ENCODE measurements at places on chromosomes 4 and X.
A peak's percentile ranks its signal among the peaks of the same experiment; 100 is the strongest.

DNA sequence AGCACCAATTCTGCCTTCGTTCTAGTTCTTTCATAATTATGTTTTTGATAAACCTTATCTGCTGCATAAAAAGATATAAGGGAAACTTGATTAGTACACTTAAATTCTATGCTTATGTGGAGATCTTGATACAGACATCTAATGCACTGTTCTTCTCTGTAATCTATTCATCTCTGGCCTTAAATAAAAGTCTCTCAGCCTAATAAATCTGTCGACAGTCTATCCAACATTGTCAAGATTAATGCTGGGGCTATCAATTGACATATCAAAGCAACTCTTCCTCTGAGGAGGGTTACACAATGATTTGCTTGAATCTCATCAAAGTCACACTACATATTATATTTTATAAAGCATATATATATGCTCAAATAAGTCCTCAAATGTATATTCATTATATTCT, 545.5 kb downstream of the SPOCK3 start:
- DNase-seq: no peak

GRCh38 chr4:3875466-3875865, 109.3 kb downstream of the ADRA2C start:
- no peak for DNase-seq

DNA sequence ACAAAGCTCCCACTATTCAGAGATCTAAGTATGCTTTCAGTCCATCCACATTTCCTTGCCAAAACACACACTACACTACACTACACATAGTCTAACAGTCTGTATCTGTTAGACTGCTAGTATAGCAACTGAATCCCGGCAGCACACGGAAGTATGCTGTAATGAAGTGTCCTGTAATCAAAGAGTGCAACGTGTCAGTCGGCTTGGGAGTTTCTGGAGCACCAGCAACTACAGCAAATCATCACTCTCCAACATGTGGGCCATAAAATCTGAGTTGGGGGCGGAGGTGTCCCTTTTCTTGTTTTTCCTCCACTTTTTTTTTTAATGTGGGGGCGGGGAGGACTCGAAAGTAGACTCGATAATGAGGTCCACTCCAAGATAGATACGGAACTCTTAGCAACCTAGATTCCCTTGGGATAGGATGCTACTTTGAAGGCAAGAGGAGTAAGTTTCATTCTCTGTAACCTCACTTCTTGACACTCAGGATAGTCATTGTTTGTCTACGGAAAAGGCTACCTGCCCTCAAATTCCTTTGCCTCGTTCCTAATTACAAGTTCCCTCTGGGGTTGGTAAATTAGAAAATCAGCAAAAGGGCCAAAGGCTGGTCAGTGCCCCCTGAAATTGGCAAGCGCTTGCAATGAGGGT, 722 bp downstream of the SLC10A7 start:
- peak; percentile 91 for DNase-seq

- DNase-seq: no peak
Observed at GRCh38 chr4:48854982-48855381, 24.1 kb downstream of the OCIAD1 start.

GRCh38 chrX:1086444-1087409, 125.7 kb downstream of the CRLF2 start:
- DNase-seq: no peak

- DNase-seq: no peak
Observed at GRCh38 chr4:25503779-25504178, 126.7 kb downstream of the ANAPC4 start.

DNA sequence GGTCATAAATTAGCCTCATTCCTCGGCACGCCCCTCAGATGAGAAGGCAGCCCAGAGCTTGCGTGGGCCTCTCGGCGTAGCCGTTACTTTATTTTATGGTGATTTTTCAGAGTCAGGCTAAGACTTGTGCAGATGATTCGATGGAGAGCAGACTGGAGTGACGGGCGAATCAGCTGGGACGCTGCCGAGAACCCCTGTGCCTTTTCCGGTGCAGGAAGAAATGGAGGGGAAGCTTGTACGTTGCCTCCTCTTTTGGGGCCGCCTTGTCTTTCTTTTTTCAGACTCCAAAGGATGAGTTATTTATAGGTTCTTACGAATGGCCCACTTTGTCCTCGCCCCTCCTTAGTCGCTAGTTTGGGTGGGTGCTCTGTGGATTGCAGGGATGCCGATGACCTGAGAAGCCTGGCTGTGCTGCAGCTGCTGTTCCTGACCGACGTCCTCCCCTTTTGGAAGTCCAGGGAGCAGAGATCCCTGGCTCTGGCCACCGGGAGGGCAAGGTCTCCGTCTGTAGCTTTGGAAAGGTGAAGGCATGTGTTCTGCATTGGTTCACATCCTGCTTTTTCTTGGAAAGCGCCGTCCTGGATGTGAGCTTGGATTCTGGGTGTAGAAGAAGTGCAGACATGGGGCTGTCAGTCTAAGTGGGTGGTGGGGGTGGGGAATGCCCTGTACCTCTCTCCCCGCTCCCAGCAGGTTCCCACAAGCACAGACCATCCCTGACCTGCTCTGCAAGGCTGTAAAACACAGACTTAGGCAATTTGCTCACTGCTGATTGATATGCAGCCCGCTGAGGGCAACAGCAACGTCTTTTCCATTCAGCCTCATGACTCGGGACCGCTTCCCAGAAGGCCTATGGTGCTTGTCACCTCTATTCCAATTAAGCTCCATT, 9.3 kb downstream of the SORCS2 start:
- DNase-seq: no peak

DNA sequence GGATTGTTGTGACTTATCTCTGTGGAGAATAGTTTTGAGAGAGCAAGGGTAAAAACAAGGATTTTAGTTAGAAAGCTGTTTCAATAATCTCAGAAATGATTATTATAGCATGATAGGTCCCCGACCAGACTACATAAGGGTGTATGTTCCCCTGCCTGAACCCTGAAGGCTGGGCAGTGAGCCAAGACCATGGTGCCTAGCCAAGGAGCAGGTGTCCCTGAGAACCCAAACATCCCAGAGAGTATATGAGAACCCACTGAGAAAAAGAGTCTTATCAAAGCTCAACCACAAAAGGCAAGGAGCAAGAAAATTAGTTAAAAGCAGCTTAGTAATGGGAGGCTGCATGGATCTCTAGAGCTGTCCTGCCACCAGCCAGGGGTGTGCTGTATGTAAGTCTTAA, 94.9 kb upstream of the UNC5C start:
- no peak for DNase-seq

DNA sequence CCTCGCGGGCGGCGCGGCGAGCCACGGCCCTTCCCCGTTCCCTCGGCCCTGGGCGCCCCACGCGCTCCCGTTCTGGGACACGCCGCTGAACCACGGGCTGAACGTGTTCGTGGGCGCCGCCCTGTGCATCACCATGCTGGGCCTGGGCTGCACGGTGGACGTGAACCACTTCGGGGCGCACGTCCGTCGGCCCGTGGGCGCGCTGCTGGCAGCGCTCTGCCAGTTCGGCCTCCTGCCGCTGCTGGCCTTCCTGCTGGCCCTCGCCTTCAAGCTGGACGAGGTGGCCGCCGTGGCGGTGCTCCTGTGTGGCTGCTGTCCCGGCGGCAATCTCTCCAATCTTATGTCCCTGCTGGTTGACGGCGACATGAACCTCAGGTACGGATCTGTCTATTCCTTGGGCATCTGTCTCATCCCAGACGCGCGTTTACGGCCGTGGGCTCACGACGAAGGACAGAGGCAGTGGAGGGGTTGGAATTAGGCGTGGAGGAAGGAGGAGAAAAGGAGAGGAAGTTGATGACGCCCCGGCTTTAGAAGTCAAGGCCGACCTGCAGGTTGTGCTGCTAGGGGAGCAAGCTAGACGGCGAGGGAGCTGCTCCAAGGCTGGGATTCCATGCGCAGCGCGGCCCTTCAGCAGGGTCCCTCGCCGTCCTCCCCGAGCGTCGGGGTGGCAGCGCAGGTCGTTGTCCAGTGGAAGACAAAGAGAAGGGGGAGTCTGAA, 792 bp downstream of the SLC10A4 start:
- no peak for DNase-seq

DNA sequence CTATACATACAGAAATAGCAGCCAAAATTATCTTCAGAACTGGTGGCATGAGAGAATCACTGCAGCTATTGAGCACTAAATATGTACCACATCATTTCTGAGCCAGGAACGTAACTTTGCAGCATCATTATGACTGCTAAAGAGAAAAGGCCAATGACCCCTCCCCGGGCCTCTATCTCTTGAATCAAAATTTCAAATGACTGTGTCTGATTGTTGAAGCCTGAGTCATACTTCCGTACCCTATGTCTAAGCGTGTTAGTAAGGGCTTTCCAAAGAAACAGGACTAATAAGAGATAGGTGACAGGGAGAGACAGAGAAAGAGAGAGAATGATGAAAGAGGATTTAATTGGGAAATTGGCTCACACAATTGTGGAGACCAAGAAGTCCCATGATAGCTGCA, 445.5 kb upstream of the SPANXN1 start:
- DNase-seq: no peak

DNA sequence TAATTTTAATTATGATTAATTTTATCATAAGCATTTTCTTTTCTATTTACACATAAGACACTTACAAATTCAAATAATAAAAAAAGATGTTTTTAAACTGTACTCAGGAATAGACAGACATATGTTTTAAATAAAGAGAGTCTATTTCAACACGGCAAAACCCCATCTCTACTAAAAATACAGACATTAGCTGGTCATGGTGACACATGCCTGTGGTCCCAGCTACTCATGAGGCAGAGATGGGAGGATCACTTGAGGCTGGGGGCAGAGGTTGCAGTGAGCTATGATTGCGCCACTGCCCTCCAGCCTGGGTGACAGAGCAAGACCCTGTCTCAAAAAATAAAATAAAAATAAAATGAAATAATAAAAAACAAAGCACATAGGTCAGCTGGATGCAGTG, 14.8 kb downstream of the FAM9B start:
- no peak for DNase-seq

DNA sequence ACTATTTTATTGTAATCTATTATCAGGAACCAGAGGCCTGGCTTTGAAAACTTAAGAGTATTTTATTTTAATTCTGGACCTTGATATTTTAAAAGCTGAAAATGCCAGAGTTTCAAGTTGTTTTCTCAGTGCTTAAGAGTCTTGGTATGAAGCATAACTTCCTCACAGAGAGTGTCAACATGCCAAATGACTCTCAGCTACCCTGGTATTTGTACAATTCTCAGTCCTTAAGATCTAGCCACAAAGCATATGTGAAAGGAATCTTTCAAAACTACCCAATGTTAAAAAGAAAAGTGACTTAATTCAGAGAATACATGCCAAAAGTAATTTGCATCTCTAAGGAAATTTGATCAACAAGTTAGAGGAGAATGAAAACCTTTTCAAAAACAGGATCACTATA, 171.9 kb downstream of the DKK2 start:
- DNase-seq: no peak

DNA sequence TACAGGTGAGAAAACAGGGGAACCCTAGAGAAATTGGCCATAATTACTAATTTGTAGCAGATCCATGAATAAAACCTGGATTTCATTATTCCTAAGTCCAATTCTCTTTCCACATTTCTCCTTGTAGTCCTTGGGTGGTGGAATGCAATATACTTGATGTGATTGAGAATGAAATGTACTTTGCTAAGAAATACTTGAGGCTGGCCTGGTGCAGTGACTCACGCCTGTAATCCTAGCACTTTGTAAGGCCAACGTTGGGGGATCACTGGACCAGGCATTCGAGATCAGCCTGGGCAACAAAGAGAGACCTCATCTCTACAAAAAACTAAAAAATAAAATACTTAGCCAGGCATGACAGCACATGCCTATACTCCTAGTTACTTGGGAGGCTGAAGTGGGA, 15.9 kb downstream of the TMEM184C start:
- DNase-seq: no peak

GRCh38 chrX:77087529-77088169, 359.5 kb upstream of the FGF16 start:
- peak; percentile 94 for DNase-seq

DNA sequence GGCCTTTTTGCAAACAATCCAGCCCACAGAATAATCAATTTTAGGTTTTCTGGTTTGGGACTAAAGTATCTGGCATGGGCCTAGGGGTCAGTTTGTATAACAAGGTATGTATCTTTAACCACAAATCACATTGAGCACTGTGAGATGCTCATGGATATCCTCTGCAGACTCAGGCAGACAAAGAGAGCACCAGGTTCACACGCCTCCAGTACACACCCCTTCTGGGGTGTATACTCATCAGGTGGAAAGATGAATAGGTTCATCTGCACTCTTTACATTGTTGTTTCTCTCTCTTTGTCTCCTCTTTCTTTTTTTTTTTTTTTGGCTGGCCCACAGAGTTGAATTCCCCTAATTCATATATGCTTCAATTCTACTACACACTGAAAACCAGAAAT, 21.1 kb downstream of the TEC start:
- DNase-seq: no peak

DNA sequence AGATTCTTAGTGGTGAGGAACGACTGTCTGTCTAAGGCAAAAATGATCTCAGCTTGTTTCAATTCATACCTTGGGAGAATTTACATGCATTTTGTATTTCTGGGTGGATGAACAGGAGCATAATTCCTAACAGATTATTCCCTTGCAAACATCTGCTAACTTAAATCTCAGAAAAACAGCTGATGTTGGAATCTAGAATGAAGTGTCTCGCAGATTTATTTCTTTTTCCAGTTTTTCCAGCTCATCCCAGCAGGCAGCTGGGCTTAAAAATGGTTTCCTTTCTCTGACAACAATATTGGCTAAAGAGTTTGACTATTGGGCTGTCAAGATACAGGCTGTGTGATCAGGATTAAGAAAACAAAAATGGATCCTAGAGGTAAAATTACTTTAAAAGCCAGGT, 1.1 kb downstream of the LNX1 start:
- DNase-seq: no peak

DNA sequence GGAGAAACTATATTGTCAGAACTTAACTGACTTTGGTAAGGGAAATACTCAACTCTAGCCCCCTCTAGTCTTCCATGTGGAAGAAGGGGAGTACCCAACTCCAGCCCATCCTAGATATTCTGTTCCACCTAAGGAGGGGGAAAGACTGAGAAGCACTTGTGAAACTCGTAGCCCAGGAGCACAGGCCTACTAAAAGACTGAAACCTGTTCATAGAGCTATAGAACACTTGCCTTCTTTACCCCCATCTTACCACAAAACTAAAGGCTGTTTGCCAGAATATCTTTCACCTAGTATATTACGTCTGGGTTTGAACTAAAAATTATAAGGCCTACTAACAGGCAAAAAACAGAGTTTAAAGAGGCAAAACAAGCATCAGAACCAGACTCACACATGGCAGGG, 15.5 kb downstream of the CLDN22 start:
- no peak for DNase-seq

DNA sequence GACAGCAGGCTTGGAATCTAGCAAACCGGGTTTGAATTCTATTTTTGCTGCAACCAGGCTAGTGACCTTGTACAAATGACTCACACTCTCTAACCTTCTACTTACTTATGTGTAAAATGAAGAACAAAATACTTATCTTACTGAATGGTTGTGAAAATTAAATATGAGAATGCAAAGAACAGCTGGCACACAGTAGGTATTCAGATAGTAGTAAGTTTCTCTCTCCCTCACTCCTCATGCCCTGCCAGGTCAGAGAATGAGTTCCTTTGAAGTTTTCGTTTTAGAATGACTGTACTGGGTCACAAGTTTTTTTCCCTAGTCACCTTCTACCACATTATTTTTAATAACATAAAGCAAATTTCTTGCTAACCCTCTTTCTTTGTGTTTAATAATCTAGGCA, 33.0 kb downstream of the CISD2 start:
- DNase-seq: no peak
